ENCODE measurements at places on chromosomes 7 and 10.

- DNase-seq, result no peak
Observed at GRCh38 chr7:78223598-78223997, 425.0 kb downstream of the PHTF2 start.

DNA sequence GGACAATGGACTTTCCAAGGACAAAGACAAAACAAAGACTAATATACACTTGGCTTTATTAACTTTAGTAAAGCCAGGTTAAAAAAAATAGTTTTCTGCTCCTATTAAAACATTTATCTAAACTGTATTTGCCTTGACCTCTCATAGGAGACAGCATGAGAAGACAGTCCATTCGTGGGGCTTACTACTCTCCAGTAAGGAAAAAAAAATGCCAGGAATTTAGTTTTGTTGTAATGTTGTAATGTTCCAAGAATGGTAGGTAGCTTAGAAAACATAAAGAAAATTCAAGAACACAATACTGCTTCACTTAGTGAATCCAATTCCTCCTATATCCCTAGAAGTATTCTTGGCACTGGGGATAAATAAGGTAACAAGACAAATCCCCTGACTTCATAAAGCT is 81.7 kb downstream of the KMT2C start:
- DNase-seq, result no peak

DNA sequence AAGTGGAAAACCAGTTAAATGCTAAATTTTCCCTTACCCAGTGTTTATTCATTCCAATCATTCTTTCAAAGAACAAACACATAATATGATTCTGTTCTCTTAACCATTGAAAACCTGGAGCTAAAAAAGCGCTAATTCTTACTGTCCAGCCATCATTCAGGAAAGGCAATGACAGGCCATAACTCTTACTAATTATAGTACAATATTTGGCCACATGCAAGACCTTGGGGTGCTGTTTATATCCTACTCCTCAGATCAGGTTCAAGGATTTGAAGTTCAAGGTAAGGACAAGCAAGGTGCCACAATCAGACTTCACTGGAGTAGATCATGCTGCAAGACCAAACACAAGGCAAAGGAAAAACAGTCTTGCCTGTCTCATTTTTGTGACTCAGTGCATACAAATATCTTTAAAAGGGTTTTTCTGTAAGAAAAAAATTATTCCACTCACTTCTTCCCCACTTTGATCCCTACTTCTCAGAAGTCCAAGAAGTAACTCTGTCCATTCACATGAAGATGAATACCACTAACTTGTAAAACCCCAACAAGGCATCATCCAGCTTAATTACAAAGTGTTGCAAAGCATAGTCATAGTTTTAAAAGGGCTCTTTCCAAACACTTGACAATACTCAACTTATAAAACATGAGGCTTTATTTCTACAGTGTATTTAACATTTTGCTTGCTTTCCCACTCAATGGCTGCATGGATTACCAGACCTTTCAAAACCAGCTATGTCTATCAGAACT is 153.0 kb downstream of the DOCK4 start:
- no peak for DNase-seq

- DNase-seq, result no peak
Observed at GRCh38 chr7:150375662-150376521, 3.2 kb upstream of the ZNF775 start.

- DNase-seq, result no peak
Observed at GRCh38 chr7:17463511-17464085, 165.1 kb downstream of the AHR start.

- no peak for DNase-seq
Observed at GRCh38 chr7:120190566-120190965, 82.4 kb upstream of the KCND2 start.

GRCh38 chr10:124086787-124087671 is 6.4 kb downstream of the CHST15 start:
- no peak for DNase-seq

DNA sequence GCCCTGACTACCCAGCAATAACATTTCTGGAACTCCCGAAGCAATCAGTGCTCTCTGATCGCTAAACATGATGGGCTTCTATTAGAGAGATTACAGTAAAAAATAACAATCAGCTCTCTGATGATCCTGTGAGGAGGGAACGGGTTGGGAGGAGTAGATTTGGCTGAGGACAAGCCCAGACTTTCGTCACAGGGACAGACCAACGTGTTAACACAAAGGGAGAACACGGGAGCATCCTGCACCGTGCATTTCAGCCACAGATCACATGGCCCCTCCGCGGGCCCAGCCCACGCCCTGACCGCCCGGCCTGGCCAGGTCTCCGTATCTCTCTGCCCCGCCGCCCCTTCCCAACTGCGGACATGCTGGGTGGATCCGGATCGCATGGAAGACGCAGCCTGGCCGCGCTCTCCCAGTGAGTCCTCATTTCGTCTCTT is 95.0 kb upstream of the AGBL3 start:
- DNase-seq, result peak; percentile 98

DNA sequence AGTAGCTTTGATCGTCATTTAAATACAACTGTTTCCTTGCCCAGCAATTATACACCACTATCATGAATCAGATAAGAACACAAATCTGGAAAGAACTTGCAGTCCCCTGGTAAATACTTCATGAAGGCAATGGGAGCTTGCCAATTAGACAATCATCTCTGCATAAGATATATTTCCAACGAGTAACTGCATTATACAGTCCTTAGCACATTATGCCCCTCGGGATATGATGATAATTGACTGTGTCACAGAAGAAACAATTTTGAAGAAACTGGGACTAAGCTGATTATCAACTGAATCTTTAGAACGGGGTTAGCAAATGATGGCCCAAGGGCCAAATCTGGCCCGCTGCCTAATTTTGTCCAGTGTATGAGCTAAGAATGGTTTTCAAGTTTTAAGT is 155.7 kb downstream of the TRIL start:
- DNase-seq, result no peak

GRCh38 chr7:47572094-47572445 is 9.8 kb downstream of the TNS3 start:
- DNase-seq, result no peak

Data from fibroblast of gingiva (primary cell).